ENCODE measurements at places on chromosomes 6 and 20. TPM values are rescaled to one million over a fixed set of nuclear protein-coding genes. Genes with fewer than 3 reads are reported as not detected.

Gene GSTA4
- total RNA-seq = 20.9 TPM

Gene PRSS35
- not detected for total RNA-seq

Gene PLAGL2
- total RNA-seq = 11.7 TPM

Gene NCR2
- total RNA-seq = not detected

Gene COL19A1
- total RNA-seq = not detected

Gene MCHR2
- not detected for total RNA-seq

Gene BFSP1
- 2.7 TPM for total RNA-seq

Gene PNISR
- 183 TPM for total RNA-seq

Gene DYNLT2
- 0.50 TPM for total RNA-seq

Gene GTSF1L
- total RNA-seq = not detected

Gene KPNA5
- total RNA-seq = 26.1 TPM

Gene MAS1
- not detected for total RNA-seq

Gene HTR1B
- total RNA-seq = not detected

GRCh38 chr6:91442342-91442741 lies 855.5 kb upstream of the MAP3K7 start:
- no peaks in the 10 kb centered on the region for H3K36me3 ChIP-seq
- no peaks in the 10 kb centered on the region for H3K27me3 ChIP-seq
- no peak overlapping the region for H3K4me3 ChIP-seq
- no peak for DNase-seq
- H3K27ac ChIP-seq = no peak overlapping the region
- peaks cover 1% of the 10 kb centered on the region for H3K4me1 ChIP-seq

DNA sequence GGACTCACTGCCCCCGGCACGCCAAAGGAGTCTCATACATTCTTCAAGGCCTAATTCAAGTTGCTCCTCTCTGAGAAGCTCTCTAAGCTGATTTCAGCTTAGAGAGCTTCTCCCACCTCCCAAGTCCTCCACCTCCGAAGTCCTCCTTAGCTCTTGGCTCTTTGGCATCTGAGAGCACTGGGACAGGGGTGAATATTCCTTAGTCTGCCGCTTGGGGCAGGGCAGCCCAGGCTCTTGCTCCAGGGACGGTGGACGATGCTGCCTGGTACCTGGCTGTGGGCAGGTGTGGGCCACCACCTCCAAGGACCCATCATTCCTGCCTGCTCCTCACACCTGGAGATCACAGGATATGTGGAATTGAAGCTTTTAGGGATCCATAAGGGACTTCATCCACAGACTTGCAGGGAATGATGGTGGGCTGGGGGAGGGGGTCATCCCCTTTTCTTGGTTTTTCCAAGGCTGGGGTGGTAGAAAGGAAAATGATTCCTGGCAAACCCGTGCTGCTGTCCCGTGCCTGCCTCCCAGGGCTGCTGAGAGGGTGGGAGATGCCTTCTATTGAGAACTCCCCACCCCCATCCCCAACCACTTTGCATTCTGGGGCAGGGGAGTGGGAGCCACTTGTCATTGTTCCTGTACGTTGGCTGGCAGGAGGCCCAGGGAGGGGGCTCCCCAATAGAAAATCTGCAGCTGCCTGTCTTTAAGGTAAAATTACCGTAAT lies 57.4 kb downstream of the ARHGAP40 start:
- no peak overlapping the region for H3K4me3 ChIP-seq
- H3K27me3 ChIP-seq = no peaks in the 10 kb centered on the region
- H3K4me1 ChIP-seq = no peaks in the 10 kb centered on the region
- no peaks in the 10 kb centered on the region for H3K36me3 ChIP-seq

DNA sequence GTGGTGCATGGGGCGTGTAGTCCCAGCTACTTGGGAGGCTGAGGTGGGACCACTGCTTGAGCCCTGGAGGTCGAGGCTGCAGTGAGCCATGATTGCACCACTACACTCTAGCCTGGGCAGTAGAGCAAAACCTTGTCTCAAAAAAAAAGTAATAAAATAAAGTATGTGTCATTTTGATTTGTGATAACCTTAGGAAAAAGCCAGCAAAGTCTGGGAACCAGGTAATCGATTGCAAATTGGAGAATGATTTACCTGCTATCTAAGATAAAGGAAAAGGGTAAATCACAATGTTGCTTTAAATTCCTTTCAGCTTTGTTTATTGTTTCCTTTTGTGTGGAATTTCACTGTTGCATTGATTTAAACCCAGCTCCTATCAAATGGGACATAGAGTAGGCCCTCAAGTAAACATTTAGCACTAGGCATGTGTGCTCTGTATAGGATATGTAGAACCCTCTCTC lies 59.0 kb downstream of the SGK1 start:
- no peak overlapping the region for H3K4me3 ChIP-seq
- DNase-seq = no peak
- peaks cover 6% of the 10 kb centered on the region for H3K4me1 ChIP-seq
- no peaks in the 10 kb centered on the region for H3K27me3 ChIP-seq

DNA sequence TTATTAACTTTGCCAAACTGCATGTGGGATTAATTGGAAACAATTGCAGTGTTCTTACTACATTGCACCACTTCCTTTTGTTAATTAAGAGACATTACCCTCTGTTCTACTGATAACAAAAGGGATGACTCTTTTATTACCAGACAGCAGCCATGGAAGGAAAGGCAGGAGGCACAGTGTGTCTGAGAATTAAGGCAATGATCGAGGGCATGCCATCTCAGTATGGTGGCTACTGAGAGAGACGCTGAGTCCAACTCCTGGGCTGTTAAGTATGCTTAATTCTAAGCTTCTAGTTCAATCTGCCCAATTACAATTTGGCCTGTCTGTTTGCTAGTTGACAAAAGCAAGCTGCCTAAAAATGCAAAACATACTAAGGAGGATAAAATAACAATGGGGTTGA lies 227.4 kb downstream of the PHACTR1 start:
- H3K4me1 ChIP-seq = no peaks in the 10 kb centered on the region
- no peak overlapping the region for H3K27ac ChIP-seq
- no peaks in the 10 kb centered on the region for H3K27me3 ChIP-seq
- H3K36me3 ChIP-seq = no peaks in the 10 kb centered on the region
- no peak for DNase-seq
- H3K4me3 ChIP-seq = no peak overlapping the region

DNA sequence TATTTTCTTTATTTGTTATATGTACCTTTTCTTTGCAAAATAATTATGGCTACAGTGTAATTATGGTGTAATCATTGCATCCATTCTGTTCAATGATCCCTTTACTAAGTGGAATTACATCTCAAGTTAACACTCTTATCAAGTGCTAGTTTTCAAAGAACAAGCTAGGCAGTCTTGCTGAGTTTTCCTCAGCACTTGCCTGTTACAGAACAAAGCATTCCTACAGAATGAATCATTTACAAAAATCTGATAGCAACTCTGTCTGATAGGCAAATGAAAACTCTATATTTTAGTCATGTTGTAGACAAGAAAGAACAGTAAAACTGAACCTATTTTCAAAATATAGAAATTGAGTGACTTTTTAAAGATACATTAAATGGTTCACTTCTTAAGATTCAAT lies 109.8 kb upstream of the POU3F2 start:
- DNase-seq = no peak
- H3K27ac ChIP-seq = no peak overlapping the region
- no peaks in the 10 kb centered on the region for H3K36me3 ChIP-seq
- H3K4me3 ChIP-seq = no peak overlapping the region

GRCh38 chr6:118350881-118351430 lies 197.1 kb upstream of the PLN start:
- no peaks in the 10 kb centered on the region for H3K27me3 ChIP-seq
- H3K27ac ChIP-seq = no peak overlapping the region

DNA sequence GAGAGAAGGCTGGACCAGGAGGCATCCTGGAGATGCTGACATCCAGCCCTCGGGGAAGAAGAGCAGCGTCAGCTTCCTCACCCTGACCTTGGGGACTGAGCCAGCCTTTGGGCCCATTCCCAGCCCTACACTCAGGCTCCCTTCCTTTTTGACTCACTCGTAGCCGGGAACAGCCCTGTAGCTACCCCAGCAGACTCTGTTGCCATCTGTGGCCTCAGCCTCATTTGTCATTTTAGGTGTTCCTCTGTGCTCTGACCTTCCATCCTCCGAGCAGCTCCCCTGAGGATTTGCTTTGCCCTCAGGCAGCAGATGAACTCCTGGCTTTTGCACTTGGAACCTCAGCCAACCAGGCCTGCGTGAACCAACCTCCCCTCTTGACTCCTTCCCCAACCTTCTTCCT lies 67.5 kb downstream of the ELOVL2 start:
- H3K4me3 ChIP-seq = no peak overlapping the region
- DNase-seq = no peak
- no peaks in the 10 kb centered on the region for H3K4me1 ChIP-seq

DNA sequence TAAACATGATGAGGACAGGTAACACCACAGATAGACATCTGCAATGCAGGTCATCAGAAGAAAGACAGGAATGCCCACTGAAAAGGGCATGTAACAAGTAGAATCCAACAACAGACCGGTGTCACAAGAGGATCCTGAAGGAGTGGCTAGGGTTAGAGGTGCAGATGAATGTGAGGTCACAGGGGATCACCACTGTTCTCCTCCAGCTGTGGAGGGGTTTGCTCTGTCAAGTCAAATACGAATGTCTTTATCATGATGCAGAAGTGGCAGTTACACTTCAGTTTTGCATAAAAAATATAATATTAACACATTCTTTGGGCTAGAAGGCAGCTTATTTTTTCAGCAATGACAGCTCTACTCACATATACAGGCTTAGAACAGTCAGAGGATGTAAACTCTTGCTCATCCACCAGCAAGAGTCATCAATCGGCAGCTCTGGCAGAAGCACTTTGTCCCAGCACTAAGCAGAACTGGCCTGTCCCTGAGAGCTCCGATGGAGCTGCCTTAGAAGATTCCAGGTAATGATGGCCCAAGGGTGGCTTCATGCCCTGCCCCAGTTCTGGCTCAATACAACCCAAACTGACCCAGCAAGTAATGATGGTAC lies 130.4 kb upstream of the TRAF3IP2 start:
- no peak for DNase-seq
- H3K36me3 ChIP-seq = no peaks in the 10 kb centered on the region
- no peaks in the 10 kb centered on the region for H3K27me3 ChIP-seq
- H3K4me1 ChIP-seq = no peaks in the 10 kb centered on the region

DNA sequence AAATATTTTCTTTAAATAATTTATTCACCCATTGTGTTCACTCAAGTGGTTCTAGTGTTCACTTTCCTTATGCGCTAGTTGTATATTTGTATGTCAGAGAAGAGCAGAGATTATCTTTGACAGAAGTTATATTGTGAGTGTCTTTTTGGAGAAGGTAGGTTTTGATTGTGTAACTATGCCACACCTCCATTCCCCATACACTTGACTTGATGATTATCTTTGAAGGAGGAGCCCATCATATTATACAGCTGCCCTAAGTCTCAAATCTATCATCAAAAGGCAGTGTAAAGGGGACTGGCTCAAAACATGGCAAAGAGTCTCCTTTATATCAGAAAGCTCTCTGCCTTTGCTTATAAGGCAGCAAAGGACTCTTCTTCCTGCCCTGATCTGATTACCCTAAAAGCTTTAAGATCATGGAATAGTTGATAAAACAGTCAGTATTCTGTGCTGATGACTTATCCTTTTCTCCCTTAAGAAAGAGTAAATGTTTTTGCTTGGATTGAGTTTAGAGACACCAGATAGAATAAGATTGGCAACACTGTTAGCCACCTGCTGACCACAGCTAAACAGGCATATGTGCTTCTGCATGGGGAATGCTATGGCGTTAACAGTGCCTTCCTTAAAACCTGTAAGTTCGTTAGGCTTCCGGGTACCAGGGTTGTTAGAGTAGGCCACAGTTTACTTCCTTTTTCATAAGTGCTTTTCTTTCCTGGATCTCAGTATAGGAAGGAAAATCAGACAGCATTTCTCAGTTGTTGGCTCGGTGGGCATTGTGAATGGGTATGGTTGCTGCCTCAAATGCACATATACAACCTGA lies 22.6 kb downstream of the TOP1 start:
- peaks cover 95% of the 10 kb centered on the region for H3K4me1 ChIP-seq
- no peak for DNase-seq
- H3K4me3 ChIP-seq = no peak overlapping the region
- H3K27ac ChIP-seq = peak overlapping the region; percentile 80
- H3K36me3 ChIP-seq = no peaks in the 10 kb centered on the region

GRCh38 chr6:28597217-28597835 lies 71.6 kb downstream of the GPX5 start:
- no peaks in the 10 kb centered on the region for H3K36me3 ChIP-seq
- no peaks in the 10 kb centered on the region for H3K4me1 ChIP-seq
- no peak for DNase-seq

- no peak overlapping the region for H3K4me3 ChIP-seq
- H3K4me1 ChIP-seq = peaks cover 56% of the 10 kb centered on the region
- no peaks in the 10 kb centered on the region for H3K36me3 ChIP-seq
- H3K27me3 ChIP-seq = no peaks in the 10 kb centered on the region
- DNase-seq = peak; percentile 79
These were observed 291.9 kb upstream of the PRDM1 start for GRCh38 chr6:105794239-105794638.

- peak; percentile 45 for DNase-seq
- H3K27me3 ChIP-seq = no peaks in the 10 kb centered on the region
- no peaks in the 10 kb centered on the region for H3K4me1 ChIP-seq
These were observed 9.0 kb downstream of the MOCS3 start for GRCh38 chr20:50967586-50967985.

GRCh38 chr6:26388441-26388840 lies 5.5 kb downstream of the BTN2A2 start:
- H3K4me3 ChIP-seq = no peak overlapping the region
- no peak for DNase-seq
- H3K4me1 ChIP-seq = no peaks in the 10 kb centered on the region
- no peak overlapping the region for H3K27ac ChIP-seq
- H3K27me3 ChIP-seq = no peaks in the 10 kb centered on the region
- H3K36me3 ChIP-seq = peaks cover 7% of the 10 kb centered on the region

GRCh38 chr6:120147071-120147871 lies 797.7 kb upstream of the MAN1A1 start:
- H3K4me3 ChIP-seq = no peak overlapping the region
- H3K4me1 ChIP-seq = no peaks in the 10 kb centered on the region
- H3K27me3 ChIP-seq = no peaks in the 10 kb centered on the region
- no peak for DNase-seq

- no peaks in the 10 kb centered on the region for H3K4me1 ChIP-seq
- no peak overlapping the region for H3K4me3 ChIP-seq
- H3K27me3 ChIP-seq = no peaks in the 10 kb centered on the region
- H3K36me3 ChIP-seq = no peaks in the 10 kb centered on the region
These were observed 13.3 kb downstream of the NFATC2 start for GRCh38 chr20:51529081-51529681.

GRCh38 chr20:47785854-47786764 lies 828 bp upstream of the SULF2 start:
- H3K27ac ChIP-seq = peak overlapping the region; percentile 66
- no peaks in the 10 kb centered on the region for H3K36me3 ChIP-seq
- peak; percentile 66 for DNase-seq
- peaks cover 30% of the 10 kb centered on the region for H3K4me1 ChIP-seq
- H3K4me3 ChIP-seq = peak overlapping the region; percentile 26
- H3K27me3 ChIP-seq = no peaks in the 10 kb centered on the region

- H3K36me3 ChIP-seq = no peaks in the 10 kb centered on the region
- H3K27ac ChIP-seq = no peak overlapping the region
- DNase-seq = no peak
- H3K27me3 ChIP-seq = no peaks in the 10 kb centered on the region
- H3K4me1 ChIP-seq = no peaks in the 10 kb centered on the region
These were observed 323.3 kb upstream of the RSPO3 start for GRCh38 chr6:126795161-126795560.

GRCh38 chr20:35173576-35174192 lies 1.8 kb downstream of the PROCR start:
- peaks cover 8% of the 10 kb centered on the region for H3K4me1 ChIP-seq
- H3K36me3 ChIP-seq = no peaks in the 10 kb centered on the region
- no peak overlapping the region for H3K4me3 ChIP-seq
- no peak overlapping the region for H3K27ac ChIP-seq
- DNase-seq = no peak
- H3K27me3 ChIP-seq = no peaks in the 10 kb centered on the region

- peak; percentile 11 for DNase-seq
- peaks cover 14% of the 10 kb centered on the region for H3K4me1 ChIP-seq
- H3K36me3 ChIP-seq = no peaks in the 10 kb centered on the region
- no peak overlapping the region for H3K27ac ChIP-seq
These were observed 206.3 kb downstream of the PREX1 start for GRCh38 chr20:48621376-48622078.
